COR-L47 (cell line): ENCODE measurements at places on chromosomes 4 and X.

DNA sequence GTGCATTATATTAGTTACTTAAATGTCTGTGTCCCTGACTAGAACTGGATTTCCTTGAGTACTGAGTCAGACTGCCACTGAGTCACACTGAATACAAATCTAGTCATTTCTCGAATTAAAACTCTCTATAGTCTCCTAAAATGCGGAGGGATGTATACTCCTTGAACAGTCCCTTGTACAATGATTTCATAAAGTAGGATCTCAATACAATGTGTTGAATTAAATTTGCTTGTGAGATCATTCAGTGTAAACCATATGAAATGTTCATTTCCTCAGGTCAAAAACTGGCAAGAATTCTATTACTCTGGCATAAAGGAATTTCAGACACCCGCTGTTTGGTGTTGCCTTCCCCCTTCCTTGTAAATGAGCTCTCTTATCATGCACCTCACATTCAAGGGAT, 17.5 kb upstream of the FAM241A start:
- DNase-seq, result no peak

- DNase-seq, result no peak
Measured at GRCh38 chrX:39665830-39666518, 431.8 kb downstream of the BCOR start.

DNA sequence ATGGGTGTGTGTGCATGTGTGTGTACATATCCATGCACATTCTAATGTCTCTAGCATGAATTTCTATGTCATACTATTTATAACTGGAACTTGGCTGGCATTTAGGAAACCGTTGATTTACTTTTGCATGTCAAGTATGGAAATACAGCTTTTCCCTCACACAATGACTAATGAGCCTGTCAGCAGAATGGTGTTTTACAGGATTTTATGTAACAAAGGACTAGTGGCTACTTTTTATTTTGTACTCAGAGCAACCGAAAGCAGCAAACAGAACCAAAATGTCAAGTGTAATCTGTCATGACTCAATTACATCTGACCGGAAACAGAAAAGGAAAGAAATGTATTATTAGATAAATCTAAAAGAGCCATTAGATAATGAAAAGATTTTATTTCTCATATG, 1911.5 kb upstream of the AGA start:
- no peak for DNase-seq

GRCh38 chr4:52873191-52873590, 11.1 kb downstream of the RASL11B start:
- DNase-seq, result no peak

GRCh38 chrX:121333942-121334341, 286.5 kb downstream of the GLUD2 start:
- no peak for DNase-seq

DNA sequence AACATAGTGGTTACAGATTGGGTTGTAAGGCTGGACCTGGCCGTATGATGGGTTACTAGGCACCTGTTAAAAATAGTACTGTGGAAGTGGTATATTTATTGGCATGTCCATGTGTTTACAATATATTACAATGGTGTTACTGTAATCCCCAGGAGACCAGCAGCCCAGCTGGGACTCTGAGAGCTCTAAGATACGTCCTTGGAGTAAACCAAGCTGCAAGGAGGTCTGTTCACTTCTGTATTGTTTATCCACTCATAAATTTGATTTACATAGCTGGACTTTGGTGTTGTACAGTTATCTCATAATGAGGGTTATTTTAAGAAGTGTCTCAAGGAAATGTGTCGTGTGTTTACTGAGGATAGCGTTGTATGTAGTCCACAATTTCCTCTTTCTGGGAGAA, 93.8 kb downstream of the TBL1X start:
- no peak for DNase-seq

DNA sequence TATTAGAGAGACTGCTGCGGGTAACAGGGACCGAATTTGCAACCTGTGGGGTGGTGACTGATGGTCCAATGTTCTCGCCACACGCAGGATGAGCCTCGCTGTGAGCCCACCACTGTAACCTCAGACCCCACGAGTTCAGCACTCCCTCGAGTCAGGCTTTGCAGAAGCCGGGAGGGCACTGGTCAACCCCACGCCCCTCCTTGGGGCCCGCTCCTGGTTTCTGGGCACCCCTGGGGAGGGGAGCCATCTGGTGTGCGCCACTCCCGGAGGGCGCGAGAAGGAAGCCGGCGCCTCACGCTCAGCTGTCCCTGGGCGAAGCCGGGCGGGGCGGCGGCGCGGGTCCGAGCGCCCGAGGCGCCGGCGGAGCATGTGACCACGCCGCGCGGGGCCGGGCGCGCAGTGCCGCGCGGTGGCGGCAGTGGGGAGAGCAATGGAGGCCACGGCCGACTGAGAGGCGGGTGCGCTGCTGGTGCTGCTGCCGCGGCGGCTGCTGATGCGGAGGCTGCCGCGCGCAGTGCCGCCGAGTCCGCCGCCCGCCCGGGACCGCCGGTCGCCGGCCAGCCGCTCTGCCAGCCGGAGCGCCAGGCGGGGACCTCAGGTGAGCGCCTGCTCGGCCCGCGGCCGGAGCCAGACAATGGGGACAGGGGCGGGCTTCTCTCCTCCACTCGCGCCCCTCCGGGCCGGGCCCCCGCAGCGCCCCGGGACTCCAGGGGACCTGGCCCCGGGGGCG, 100.1 kb downstream of the CEP135 start:
- DNase-seq, result peak; percentile 69

DNA sequence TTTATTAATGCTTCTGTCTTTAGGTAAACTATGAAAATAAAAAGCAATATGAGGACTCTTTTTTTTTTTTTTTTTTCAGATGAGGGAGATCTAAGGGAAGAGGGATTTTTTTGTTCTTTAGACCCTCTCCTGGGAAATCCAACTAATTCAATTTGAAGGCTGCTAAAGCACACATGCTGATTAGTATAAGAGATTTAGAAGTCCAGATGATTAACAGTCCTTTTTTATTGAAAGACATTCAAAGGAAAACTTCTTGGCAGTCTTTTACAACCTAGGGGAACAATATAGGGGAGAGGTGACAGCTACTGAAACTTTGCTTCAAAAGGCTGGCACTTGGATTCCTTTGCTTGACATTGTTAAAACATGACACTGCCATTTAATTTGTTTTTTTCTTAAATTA, 602.5 kb downstream of the RAPGEF2 start:
- DNase-seq, result no peak

DNA sequence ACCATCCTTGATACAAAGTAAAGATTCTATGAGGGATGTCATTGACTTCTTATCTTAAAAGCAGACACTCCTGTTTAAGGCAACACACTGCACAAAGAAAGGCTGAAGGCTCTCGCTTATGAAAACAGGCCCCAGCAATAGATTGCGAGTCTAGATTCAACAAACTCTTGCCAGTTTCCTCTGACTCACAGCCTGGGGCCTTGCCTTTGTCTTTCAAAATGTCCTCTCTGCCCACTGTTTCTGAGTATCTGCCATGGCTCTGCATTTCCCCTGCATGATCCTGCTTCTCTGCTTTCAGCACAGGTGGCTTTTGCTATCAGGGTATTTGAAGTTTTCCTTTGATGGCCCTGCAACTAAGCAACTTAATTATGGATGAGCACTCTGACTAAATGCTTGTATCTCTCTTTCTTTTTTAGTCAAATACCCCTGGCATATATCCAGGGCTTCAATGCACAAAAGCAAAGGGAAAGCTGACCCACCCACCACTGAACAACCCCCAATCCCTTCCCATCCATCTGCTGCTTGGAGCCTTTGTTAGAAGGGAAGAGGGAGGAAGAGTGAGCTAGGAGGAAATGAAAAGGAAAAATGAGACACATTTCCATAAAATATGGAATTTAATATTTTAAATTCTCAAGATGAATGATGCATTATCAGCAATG, 32.2 kb downstream of the NDP start:
- DNase-seq, result peak; percentile 70

DNA sequence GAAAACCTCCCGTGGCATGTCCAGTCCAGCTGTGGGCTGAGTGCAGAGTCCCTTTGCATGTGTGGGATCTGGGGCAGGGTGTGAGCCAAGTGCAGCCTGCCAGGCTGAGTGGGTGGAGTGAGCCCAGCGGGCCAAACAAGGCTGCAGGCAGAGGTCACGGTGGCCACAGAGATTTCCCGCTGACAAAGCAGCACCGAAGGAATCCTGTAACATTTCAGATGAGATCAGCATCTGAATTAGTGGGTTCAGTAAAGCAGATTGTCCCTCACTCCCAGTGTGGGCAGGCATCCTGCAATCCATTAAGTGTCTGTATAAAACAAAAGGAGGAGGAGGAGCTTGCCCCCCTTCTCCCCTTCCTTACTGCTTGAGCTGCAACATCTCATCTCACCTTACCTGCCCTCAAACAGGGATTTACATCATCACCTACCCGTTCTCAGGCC, 324.4 kb downstream of the FAT4 start:
- DNase-seq, result no peak

DNA sequence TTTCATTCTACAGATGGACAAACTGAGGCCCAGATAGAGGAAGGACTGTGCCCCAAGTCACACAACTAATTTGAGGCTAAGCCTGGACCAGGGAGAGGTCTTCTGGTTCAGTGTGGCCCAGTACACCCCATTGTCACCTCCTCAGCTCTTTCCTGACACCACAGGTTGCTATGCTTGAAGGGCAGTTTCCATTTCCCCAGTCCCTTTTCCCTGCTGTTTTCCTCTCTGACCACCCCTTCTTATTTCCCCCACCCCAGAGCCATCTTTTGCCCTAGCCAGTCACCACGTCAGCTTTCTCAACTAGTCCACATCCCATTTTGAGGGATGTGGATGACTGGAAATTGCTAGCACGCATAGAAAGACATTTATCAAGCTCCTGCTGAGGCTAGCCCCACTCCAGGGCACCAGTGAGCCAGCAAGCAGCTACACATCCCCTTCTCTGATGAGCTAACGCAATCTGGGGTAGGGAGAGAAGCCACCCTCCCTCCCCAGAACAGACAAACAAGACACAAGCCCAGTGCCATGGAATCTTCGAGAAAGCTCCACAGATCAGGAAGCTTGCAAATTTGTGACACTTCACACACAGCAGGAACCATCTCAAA, 1.3 kb downstream of the GABRE start:
- no peak for DNase-seq

- no peak for DNase-seq
Measured at GRCh38 chr4:44186850-44187246, 261.8 kb downstream of the KCTD8 start.

DNA sequence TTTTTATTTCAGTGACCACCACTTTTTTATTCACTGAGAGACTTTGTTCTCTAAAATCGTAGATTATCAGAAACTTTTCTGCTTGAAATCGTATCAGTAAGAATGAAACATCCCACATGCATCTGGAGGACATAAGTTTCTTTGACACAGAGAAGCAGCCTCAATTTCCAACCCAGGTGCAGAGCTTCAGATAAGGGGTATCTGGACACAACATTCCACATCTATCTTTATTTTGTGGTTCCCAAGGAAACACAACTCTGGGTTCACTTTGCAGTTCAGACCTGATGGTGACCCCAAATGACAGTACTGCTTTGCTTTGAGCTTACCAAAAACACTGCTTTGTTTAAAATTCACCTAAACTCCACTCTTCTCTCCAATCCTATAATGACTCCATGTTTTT, 1.3 kb upstream of the CLCN5 start:
- no peak for DNase-seq

- no peak for DNase-seq
Measured at GRCh38 chrX:26262121-26262523, 46.2 kb downstream of the MAGEB5 start.

DNA sequence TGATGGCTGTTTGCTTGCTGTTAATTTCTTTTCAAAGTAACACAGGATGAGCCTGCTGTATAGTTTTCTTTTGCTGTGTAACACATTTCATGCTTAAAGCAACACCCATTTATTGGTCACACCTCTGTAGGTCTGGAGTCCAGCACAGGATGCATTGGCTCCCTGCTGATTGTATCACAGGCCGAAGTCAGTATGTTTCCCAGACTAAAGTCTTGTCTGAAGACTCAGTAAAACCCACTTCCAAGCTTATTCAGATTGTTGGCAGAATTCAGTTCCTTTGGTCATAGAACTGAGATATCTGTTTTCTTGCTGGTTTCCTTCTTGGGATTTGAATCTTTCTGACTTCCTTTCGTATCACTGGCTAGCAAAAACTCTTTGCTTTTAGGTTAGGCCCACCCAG, 54.3 kb downstream of the LRP2BP start:
- no peak for DNase-seq

DNA sequence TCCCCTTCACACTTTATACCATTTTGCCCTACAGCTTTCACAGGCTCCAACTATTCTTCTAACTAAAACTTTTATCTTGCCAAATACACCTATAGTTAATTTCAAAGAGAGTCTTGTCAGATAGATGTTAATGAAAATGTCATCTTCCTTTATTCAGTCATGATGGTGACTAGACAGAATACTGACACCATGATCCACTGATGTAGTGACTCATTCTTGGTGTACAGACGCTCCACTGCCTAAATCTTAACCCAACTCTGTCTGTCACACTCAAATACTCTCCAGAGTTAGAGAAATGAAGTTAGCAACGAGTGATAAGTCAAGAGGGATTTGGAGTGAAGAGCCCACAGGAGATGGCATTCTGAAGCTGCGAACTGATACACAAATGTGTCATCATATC, 32.1 kb upstream of the HDAC8 start:
- DNase-seq, result no peak

GRCh38 chrX:40406330-40406859, 174.4 kb upstream of the ATP6AP2 start:
- no peak for DNase-seq

- no peak for DNase-seq
Measured at GRCh38 chr4:47531241-47531953, 46.3 kb downstream of the ATP10D start.

GRCh38 chr4:118881512-118882146, 7.0 kb upstream of the SYNPO2 start:
- no peak for DNase-seq
